ENCODE measurements at places on chromosomes 5 and 9.

- DNase-seq = no peak
These were observed 112.6 kb upstream of the MTAP start for GRCh38 chr9:21689854-21690253.

- no peak for DNase-seq
These were observed 321.4 kb upstream of the SEMA6A start for GRCh38 chr5:116896001-116896400.

GRCh38 chr5:68365889-68366288, 150.3 kb downstream of the PIK3R1 start:
- no peak for DNase-seq

DNA sequence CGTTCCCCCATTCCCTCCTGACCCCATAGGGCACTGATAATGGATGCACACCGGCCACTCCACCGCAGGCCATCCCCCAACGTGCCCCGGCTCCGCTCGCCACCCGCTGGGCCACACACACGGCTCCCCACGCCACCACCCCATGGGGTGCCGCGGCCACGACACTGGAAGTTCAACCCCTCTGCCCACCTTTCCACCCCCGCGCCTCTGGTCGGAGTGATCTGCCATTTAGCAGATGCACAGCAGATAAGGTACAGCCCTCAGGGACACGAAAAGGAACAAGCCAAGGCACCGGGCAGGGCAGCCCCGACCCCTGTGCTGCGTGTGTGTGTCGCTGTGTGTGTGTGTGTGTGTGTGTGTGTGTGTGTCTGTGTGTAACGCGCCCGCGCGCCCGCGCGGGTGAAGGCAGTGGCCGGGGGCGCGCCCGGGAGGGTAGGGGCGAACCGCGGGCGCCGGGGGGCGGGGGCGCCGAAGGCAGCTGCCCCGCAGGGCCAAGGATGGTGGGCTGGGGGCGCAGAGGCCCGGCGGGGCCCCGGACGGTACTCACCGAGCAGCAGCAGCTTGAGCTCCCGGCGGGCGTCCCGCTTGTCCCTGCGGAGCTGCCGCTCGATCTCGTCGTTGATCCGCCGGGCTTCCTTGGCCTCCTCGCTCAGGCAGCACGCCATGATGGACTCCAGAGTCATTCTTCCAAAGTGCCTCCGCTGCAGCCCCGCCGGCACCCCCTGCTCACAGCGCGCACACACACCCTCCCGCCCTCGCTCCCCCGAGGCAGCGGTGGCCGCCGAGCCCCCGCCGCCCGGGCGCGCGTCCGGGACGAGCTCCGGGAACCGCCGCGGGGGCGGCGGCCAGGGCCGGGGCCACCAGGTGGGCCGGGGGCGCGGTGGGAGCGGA, 813 bp downstream of the GNAQ start:
- DNase-seq = peak; percentile 36

DNA sequence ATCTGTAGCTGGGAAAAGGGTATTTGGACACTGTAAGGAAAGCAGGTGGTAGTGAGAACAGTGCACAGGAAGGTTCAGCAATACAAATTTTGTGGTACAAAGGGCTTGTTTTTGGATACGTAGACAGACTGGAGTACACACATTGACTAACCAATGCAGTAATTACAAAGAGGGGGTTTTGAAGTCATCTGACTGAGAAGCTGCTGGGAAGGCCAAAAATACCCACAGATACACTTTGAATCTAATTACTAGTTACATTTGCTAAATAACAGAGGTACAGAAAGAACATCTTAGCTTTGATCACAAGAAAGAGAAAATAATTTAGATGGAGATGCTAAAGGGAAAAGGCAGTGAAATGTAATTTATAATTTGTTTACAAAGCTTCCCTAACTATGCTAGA, 45.9 kb downstream of the PKD2L2 start:
- DNase-seq = no peak

- DNase-seq = no peak
These were observed 43.6 kb downstream of the SPTLC1 start for GRCh38 chr9:92071634-92072033.

All from caudate nucleus (tissue), 63 donors.